NCI-H526 treated with DMSO at 0.1 percent for 48 hours (cell line): ENCODE measurements at places on chromosomes 2 and 18.
A peak's percentile ranks its signal among the peaks of the same experiment; 100 is the strongest.

GRCh38 chr2:235666213-235666781 lies 172.5 kb downstream of the AGAP1 start:
- DNase-seq: peak; percentile 90

DNA sequence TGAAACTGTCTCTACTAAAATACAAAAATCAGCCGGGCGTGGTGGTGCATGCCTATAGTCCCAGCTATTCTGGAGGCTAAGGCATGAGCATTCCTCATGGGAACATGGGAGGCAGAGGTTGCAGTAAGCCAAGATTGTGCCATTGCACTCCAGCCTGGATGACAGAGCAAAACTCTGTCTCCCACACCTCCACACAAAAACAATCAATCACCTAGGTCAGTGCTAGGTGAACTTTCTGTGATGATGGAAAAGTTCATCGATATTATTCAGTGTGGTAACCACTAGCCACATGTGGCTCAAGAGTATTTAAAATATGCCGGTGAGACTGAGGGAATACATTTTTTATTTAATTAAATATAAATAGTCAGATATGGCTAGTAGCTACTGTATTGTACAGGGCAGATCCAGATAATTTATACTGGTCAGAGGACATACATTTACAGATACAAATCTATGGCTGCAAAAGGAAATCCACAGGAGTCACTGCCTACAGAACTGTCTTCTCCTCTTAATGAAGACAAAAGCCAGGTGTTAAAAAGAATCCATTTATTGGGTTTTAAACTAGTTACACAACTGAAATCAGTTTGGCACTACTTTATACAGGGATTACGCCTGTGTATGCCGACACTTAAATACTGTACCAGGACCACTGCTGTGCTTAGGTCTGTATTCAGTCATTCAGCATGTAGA lies 3.9 kb upstream of the GPR75 start:
- DNase-seq: no peak

- no peak for DNase-seq
Observed at GRCh38 chr2:107717661-107718060, 109.0 kb upstream of the RGPD4 start.

GRCh38 chr2:148674063-148675020 lies 29.8 kb downstream of the EPC2 start:
- DNase-seq: no peak

DNA sequence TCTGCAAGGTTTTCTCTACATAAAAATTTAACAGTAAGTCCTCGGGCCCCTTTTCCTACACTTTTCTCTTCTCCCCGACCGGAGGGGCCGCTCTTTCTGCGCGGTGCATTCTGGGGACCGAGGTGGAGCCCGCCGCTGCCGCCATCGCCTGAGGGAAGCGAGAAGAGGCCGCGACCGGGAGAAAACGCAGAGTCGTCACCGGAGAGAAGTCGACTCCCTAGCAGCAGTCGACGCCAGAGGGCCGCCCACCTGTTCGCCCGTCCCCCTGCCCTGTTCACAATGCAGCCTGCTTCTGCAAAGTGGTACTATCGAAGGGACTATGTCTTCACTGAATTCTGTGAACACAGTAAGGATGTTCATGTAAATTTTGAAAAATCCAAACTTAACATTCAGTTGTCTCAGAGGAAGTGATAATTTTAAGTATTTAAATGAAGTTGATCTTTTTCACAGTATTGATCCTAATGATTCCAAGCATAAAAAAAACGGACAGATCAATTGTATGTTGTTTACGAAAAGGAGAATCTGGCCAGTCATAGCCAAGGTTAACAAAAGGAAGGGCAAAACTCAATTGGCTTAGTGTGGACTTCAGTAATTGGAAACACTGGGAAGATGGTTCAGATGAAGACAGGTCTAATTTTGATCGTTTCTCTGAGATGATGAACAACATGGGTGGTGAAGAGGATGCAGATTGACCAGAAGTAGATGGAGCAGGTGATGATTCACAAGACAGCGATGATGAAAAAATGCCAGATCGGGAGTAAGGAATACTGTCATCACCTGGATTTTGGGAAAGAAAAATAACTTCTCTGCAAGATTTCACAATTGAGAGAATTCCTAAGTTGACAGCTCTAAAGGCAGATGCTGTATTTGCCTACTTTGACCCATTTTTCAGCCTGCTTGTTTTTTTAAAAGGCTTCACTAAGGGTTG lies 55.8 kb downstream of the ASXL2 start:
- no peak for DNase-seq

GRCh38 chr2:120432293-120432975 lies 86.5 kb downstream of the INHBB start:
- DNase-seq: no peak

DNA sequence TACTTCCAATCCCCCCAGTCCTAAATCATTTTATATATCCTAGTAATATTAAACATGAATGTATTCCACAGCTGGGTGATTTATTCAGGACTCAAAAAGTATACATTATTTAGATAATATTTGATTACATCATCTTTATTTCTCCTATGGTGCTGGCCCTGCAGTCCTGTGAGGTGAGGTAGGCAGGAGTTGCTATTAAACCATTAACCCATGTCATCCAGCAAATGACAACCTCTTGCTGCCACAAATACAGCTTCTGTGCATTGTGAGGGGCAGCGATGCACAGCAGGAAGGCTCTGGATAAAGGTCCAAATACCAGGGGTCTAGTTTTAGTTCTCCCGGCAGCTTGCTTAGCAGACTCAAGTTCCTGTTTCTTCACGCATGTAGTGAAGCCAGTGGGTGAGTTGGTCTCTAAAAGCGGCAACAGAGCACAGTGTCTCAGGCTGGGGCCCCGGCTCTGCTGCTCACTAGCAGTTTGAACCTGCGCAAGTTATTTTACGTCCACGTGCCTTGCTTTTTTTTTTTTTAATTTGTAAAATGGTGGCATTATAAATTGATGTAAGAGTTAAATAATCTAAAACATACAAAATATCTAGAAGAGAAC lies 36.1 kb downstream of the INSIG2 start:
- DNase-seq: no peak

DNA sequence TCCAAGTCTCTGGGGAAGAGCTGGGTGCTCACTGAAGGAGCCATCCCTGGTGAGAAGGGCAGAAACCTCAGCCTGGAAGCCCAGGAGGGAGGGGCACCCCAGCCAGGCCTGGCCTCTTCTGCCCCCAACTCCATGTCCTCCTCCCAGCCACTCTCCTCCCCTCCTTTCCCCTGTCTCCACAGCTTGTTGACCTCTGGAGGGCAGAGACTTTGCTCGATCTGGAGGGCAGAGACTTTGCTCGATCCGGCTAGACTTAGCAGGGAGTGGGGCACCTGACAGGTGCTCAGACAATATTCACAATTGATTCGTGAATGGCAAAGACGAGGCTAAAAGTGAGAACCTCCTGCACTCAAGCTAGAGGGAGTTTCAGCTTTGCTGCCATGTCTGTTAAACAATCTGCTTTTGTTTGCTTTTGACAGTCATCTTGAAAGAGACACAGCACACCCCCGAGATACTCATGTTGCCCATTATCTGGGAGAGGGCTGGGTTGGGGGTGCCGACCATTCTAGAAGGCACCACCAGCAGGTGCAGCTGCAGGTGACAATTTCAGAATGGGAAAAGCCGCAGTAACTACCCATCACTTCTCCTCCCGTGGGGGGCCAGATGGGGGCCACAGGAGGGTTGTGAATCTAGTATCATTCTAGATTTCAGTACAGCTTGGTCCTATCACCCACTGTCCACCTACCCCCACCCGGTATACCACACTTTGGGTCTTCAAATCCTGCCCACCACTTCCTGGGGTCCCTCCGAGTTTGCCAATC lies 54.8 kb downstream of the DNMT3A start:
- no peak for DNase-seq

DNA sequence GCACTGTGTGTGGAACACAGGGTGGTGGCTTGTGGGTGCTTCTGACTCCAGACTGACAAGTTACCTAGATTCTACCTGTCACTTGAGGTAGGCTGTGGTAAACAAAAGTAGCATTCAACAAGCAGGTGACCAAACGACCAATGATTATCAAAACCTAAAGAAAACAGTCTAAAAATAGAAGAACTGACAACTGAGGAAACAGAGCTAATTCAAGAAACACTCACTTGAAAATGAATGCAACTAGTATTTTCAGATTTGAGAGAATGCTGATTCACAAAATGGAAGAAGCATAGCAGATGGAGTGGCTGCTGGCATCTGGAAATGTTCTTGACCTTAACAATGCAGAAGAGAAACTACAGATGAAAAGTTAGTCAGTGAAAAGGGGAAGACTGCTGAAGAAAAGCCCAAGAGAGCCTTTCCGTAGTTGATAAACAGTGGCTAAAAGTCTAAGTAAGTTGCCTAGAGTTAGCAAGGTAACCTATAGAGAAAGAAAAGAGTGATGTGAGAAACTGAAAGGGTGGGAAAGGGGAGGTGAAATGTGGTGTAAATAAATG lies 170.4 kb downstream of the NCK2 start:
- DNase-seq: no peak

DNA sequence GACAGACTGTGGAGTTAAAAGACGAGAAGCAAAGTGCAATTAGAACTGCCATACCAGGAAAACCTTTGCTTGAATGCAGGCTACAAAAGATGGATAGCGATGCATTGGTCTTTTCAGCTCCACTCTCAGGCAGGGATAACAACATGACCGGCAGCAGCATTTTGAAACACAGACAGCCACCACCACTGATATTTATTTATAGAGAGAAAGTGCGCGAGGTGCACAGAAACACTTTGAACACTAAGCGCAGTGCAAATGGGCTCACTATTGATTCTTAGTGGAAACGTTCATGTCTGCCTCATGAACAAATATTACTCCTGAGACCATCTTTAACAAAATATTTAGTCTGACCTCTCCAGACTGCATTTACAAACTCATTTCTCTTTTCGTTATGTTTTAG lies 32.9 kb downstream of the CAVIN2 start:
- no peak for DNase-seq

- no peak for DNase-seq
Observed at GRCh38 chr2:153474407-153474806, 4.2 kb downstream of the RPRM start.
